ENCODE measurements at places on chromosomes 11 and 22. TPM values are rescaled to one million over a fixed set of nuclear protein-coding genes. Genes with fewer than 3 reads are reported as not detected.

The PRG3 gene
- polyA plus RNA-seq = not detected

- H3K36me3 ChIP-seq = peaks cover 3% of the 10 kb centered on the region
- H3K4me3 ChIP-seq = no peak overlapping the region
- DNase-seq = no peak
- H3K27me3 ChIP-seq = no peaks in the 10 kb centered on the region
- H3K27ac ChIP-seq = no peak overlapping the region
Measured at GRCh38 chr11:67651976-67652781, 1.6 kb upstream of the ACY3 start.

The MYEOV gene
- polyA plus RNA-seq = not detected

The RASL10A gene
- 0.73 TPM for polyA plus RNA-seq

The RIMBP3B gene
- polyA plus RNA-seq = not detected

Data from kidney (tissue), 22 donors.